ENCODE measurements at places on chromosomes 1 and 21.

DNA sequence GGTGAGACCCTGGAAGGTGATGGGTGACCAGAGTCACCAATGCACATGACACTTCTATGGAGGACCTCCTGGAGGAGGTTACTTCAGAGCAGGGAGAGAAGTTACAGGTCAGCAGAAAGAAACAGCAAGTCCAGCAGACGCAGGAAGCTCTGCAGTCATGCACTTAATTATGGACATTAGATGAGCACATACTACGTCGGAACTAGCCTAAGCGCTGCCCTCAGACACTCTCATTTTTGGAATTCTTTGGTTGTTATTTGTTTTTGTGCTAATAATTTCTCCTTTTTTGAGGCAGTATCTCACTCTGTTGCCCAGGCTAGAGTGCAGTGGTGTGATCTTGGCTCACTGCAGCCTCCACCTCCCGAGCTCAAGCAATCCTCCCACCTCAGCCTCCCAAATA lies 93.3 kb upstream of the IFFO2 start:
- DNase-seq: no peak

DNA sequence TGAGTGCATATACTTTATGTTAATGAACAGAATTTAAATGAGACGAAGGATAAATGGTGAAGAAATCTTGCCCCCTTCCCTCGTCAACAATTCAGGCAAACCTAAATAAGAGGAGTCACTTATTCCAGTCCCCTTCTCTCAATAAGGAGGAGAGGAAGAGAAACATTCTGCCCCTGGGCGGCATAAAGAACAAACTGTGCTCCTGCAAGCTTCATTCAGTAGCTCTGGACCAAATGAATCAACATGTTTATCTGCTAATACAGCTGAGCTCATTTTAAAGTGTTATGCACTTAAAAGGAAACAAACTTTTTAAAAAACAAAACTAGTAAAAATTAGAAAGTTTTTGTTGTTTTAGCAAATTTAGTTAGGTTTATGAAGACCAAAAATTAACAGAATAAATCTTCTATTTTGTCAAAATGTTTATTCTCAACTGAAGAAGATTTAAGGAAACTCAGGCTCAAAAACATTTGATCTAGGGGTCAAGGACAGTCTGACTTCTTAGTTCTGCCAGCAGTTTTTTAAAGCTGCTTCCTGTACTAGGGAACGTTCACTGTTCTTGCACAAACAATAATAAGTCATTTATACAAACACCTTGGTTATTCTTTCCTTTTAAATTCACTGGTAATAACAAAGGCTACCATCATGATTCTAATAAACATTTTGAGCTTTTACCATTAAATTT lies 58.3 kb downstream of the AKT3 start:
- no peak for DNase-seq

DNA sequence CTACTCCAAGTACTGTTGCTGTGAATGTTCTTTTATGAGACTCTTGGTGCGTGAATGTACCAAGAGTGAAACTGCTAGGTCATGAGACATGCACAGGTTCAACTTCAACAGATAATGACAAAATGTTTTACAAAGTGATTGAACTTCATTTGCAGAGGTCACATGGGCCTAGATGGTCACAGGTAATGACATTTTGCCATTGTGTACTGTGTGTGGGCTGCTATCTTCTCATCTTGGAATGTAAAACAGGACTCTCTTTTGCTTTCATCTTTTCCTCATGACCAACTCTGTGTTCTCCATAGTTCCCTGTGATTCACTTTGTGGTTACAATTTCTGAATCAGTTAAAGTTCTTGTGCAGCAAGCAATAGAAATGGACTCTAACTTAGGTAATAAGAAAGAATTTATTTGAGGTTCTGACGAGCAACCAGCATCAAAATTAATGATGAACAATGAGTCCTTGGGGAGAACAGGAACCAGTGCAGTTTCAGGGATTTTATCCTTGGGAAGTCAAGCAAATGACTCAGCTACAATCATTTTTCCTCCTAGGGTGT lies 16.2 kb upstream of the TSNAX start:
- DNase-seq: no peak

DNA sequence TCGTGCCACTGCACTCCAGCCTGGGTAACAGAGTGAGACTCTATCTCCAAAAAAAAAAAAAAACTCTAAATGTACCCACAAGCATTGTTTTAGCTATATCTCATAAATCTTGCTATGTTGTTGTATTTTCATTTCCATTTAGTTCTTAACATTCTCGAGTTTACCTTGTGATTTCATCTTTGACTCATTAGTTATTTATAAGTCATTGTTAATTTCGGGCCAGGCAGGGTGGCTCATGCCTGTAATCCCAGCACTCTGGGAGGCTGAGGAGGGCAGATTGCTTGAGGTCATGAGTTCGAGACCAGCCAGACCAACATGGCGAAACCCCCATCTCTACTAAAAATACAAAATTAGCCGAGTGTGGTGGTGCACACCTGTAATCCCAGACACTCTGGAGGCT lies 11.7 kb downstream of the HES2 start:
- DNase-seq: no peak
